ENCODE measurements at places on chromosomes 5 and 9. TPM values are rescaled to one million over a fixed set of nuclear protein-coding genes. Genes with fewer than 3 reads are reported as not detected.

Gene ABLIM3
- 2.6 TPM for total RNA-seq

Gene AMBP
- not detected for total RNA-seq

Gene LHX6
- 19.5 TPM for total RNA-seq

Gene ANKHD1
- 200 TPM for total RNA-seq

Gene NEUROG1
- not detected for total RNA-seq

Gene LRRC26
- total RNA-seq: not detected

DNA sequence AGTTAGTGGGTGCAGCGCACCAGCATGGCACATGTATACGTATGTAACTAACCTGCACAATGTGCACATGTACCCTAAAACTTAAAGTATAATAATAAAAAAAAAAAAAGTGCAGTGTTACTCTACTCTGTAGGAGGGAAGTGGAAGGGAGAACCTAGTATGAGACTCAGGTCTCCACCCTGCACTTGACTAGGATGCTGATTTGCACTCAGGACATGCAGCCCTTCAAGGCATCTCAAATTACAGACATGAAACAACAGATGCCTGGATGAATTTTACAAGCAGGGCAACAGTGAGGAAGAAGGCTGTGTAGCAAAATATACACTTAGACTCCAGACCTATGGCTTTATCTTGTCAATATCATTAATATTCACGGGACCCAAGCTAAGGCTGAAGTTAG is 16.5 kb downstream of the TRIM32 start:
- no peak for DNase-seq

GRCh38 chr9:87382900-87383299 is 114.8 kb upstream of the DAPK1 start:
- DNase-seq: no peak

- no peak for DNase-seq
These were observed 287.3 kb downstream of the ADGRV1 start for GRCh38 chr5:90845723-90846554.

DNA sequence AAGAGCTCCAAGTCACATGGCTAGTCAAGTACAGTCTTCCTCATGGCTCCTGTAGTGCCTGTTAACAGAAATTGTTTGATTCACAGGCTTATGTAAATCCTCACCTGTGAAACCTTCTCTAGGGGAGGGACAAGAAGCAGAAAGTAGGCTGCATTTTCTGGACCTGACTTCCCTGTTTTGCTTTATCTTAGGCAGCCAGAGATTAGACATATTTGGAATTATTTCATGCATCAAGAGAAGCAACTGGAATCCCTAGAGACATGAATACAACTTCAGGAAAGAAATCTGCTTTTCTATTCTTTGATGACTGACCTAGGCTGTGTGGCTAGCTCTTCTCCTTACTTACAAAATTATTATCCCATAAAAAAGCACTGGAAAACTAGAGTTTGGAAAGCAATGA is 52.3 kb downstream of the CAST start:
- no peak for DNase-seq

- no peak for DNase-seq
These were observed 178.5 kb downstream of the NFIB start for GRCh38 chr9:14135421-14135820.

- no peak for DNase-seq
These were observed 89.6 kb downstream of the AMBP start for GRCh38 chr9:113988385-113989016.

DNA sequence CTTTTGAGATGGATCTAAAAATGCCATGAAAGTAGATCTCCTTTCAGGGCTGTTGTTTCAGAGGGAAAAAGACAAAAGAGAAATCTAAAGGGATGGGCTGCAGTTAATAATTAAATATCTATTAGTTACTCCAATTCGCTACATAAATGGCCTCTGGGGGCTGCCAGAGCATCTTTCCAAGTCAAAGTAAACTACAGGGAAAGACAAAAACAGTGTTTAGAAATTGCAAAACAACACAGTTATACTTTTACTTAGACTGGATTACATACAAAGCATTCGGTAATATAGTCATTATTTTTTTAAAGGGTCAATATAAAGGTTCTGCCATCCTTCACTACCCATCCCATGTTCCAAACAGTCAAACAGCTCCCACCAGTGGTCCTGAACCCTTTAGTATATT is 853.5 kb upstream of the DMAC1 start:
- DNase-seq: no peak

- DNase-seq: no peak
These were observed 193.6 kb upstream of the DAB2 start for GRCh38 chr5:39618391-39618790.

- DNase-seq: no peak
These were observed 2.9 kb upstream of the DPM2 start for GRCh38 chr9:127940593-127940992.

DNA sequence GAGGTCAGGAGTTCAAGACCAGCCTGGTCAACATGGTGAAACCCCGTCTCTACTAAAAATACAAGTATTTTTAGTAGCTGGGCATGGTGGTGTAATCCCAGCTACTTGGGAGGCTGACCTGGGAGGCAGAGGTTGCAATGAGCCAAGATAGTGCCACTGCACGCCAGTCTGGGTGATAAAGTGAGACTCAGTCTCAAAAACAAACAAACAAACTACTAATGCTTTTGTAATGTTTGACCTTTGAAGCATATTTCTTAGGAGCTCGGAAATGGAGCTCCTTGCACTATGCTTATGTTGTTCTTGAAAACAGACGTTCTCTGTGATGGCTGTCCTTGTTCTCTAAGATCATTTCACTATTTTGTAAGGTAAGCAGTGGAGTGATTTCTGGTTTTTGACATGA is 6.0 kb downstream of the F2RL2 start:
- no peak for DNase-seq

DNA sequence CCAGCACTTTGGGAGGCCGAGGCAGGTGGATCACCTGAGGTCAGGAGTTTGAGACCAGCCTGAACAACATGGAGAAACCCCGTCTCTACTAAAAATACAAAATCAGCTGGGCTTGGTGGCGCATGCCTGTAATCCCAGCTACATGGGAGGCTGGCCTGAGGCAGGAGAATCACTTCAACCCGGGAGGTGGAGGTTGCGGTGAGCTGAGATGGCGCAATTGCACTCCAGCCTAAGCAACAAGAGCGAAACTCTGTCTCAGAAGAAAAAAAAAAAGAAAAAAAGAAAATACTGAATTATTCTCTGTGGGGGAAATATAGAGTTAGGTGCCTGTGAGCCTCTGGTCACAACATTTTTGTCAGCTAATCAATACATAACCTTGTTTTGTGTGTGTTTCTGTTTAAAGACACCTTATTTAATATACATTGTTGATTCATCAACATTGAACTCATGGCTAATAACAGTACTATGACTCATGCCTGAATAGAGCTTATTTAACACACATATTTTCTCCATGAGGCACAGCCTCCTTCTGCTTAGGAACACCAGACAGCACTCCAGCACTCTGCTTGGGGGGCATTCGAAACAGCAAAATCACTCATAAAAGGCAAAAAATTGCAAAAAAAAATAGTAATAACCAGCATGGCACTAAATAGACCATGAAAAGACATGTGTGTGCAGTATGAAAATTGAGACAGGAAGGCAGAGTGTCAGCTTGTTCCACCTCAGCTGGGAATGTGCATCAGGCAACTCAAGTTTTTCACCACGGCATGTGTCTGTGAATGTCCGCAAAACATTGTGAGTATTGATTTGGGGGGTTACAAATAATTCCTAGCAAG is at the start of gene IL31RA:
Gene IL31RA (plus strand): TSS at position 519 of the 836 bp plus-strand sequence. CDS start 214 bp downstream, at position 733.
- DNase-seq: no peak

- DNase-seq: no peak
These were observed 8.5 kb downstream of the OSTF1 start for GRCh38 chr9:75096796-75097195.

- no peak for DNase-seq
These were observed 78.3 kb upstream of the SEMA6A start for GRCh38 chr5:116652903-116653302.

- no peak for DNase-seq
These were observed 502.6 kb upstream of the COX7C start for GRCh38 chr5:86115164-86115563.

DNA sequence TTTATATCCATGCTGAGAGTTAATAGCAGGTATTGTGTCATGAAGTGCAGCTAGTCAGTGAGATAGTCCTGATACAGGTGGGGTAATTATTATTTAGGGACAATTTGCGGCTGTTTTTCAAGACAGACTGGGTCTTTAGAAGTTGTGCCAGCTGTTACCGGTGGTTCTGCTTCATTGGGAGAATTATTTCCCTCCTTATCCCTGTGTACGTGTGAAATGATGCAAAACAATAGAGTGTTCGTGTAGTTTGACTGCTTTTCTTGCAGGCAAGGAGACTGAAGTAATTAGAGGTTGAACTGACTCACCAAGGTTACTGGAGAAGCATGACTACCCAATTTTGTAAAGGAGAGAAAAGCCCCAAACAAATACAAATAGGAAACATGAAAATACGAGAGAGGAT is 101.7 kb downstream of the ARRDC3 start:
- DNase-seq: no peak

- no peak for DNase-seq
These were observed 26.9 kb downstream of the GLT6D1 start for GRCh38 chr9:135612437-135612836.

- DNase-seq: peak; percentile 47
These were observed 23.4 kb downstream of the WNK2 start for GRCh38 chr9:93207326-93207814.

- no peak for DNase-seq
These were observed 24.1 kb downstream of the TENT4A start for GRCh38 chr5:6737043-6737941.

- DNase-seq: no peak
These were observed 48.7 kb downstream of the KIAA1958 start for GRCh38 chr9:112535301-112535700.

- DNase-seq: no peak
These were observed 116.6 kb upstream of the ABCA1 start for GRCh38 chr9:105044518-105044917.

DNA sequence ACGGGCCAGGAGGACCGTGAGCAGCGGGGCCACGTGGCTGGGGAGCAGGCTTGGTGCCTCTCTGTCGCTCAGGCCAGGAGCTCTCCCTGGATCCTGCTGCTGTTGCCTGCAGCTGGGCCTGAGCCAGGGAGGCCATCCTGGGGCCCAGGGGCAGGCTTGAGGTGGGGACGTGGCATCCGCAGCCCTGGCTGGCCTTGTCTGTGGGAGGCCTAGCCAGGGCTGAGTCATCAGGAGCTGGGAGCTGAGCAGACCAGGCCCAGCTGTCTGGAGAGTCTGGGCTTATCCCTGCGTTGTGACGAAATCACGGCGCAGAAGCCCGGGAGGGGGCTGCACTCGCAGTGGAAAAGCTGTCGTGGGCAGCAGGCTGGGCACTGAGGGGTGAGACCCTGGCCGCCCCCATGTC is 138.8 kb upstream of the COL5A1 start:
- DNase-seq: peak; percentile 83

GRCh38 chr5:63831381-63831780 is 130.9 kb downstream of the HTR1A start:
- no peak for DNase-seq

DNA sequence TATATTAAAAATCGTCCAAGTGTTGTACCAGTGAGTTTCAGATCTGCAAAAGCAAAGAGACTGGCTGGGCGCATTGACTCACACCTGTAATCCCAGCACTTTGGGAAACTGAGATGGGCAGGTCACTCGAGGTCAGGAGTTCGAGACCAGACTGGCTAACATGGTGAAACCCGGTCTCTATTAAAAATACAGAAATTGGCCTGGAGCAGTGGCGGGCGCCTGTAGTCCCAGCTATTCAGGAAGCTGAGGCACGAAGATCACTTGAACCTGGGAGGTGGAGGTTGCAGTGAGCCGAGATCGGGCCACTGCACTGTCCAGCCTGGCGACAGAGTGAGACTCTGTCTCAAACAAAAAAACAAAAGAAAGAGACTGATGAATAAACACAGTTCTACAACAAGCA is 18.3 kb upstream of the B4GALT1 start:
- DNase-seq: no peak

DNA sequence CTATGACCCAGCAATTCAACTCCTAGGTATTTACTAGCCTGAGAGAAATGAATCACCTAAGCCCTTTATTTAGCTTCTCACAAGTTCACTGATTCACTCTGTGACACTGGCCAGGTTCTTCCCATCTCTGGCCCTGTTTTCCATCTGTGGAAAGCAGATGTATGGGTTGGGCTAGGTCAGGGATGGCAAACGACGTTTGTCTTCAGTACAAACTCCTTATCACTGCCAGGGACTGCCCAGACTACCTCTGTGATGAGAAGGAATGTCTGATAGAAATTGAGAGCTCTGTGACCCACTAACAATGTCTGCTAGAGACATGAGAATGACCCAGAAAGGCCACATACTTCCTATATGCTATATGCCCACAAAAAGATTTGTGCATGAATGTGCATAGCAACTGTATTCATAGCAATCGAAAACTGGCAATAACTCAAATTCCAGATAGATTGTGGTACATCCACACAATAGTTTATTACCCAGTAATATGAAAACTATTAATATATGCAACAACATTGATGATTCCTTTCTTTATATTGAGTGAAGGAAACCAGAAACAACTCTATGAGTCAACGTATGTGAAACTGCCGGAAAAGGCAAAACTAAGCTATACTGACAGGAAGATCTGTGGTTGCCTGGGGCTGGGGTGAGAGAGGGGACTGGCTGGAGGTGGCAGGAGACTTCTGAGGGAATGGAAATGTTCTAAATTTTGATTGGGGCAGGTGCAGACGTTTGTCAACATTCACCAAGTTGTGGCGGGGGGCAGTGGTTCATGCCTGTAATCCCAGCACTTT is 32.0 kb upstream of the ADAM19 start:
- no peak for DNase-seq

DNA sequence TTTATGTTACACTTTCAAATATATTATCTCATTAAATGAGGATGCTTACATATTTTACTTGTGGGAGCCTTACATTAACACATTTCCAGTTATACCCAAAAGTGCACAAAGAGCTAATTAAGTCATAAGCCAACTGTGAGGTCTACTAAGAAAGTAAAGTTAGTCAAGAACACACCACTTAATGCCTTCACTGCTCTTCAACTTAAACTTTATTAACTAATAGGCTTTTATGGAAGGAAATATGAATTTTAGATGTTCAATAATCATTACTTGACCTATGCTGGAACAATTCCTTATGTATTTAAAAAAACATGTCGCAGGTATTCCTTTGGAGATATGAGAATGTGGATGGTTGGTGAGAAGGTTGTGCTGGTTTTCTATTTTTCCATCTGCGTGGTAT is 3.4 kb downstream of the ST8SIA4 start:
- no peak for DNase-seq

GRCh38 chr5:139561655-139562451 is 714 bp downstream of the UBE2D2 start:
- DNase-seq: peak; percentile 22

- DNase-seq: no peak
These were observed 44.4 kb upstream of the ANKDD1B start for GRCh38 chr5:75566710-75567309.
